Stimulated activated CD8-positive, alpha-beta memory T cell treated with anti-CD3 and anti-CD28 coated beads, Interleukin-12 subunit alpha, Interleukin-12 subunit beta, amount 100 ng/mL, for 4 hours (primary cell): ENCODE measurements at places on chromosomes 1 and 21.

- DNase-seq: no peak
Measured at GRCh38 chr1:48558366-48558765, 86.4 kb upstream of the SPATA6 start.

GRCh38 chr1:79259390-79260336, 253.1 kb upstream of the ADGRL4 start:
- DNase-seq: no peak

- DNase-seq: peak; percentile 48
Measured at GRCh38 chr1:203327684-203328457, 22.6 kb downstream of the BTG2 start.

- DNase-seq: no peak
Measured at GRCh38 chr1:51567653-51568052, 48.6 kb upstream of the EPS15 start.

GRCh38 chr1:94981575-94981973, 54.7 kb upstream of the CNN3 start:
- DNase-seq: no peak

- DNase-seq: no peak
Measured at GRCh38 chr1:240666568-240667198, 54.7 kb upstream of the GREM2 start.

- DNase-seq: no peak
Measured at GRCh38 chr1:67393240-67393639, 37.0 kb downstream of the SERBP1 start.

- DNase-seq: no peak
Measured at GRCh38 chr21:42319376-42319775, 4.2 kb upstream of the TFF3 start.

DNA sequence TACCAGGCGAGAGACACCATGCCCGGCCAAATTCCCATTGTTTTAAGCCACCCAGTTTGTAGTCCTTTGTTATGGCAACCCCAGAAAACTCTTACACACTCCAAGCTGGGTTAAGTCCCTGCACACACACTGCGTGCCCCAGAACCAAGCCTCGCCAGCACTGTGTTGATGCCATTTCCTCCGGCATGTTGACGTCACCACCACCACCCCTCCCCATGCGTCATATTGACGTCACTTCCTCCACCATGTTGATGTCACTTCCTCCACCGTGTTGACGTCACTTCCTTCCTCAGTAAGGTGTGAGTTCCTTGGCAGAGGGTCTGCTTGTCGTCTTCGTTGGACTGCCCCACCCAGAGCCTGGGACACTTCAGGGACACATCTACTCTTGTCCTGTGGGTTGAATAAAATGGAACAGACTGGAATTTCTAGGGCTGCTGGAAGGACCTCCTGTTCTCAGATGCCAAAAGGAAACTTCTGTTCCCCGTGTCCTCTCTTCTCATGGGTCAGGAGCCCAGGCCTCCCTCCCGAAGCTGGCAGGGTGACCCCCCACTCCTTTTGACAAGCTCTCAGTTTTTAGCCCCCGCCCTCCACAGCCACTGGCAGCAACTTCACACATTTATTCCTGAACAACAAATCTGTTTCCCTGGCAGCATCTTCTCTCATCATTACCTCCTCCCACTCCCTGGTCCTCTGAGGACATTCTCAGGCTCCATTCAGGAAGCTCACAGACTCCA, 643.3 kb downstream of the NPHP4 start:
- DNase-seq: no peak

DNA sequence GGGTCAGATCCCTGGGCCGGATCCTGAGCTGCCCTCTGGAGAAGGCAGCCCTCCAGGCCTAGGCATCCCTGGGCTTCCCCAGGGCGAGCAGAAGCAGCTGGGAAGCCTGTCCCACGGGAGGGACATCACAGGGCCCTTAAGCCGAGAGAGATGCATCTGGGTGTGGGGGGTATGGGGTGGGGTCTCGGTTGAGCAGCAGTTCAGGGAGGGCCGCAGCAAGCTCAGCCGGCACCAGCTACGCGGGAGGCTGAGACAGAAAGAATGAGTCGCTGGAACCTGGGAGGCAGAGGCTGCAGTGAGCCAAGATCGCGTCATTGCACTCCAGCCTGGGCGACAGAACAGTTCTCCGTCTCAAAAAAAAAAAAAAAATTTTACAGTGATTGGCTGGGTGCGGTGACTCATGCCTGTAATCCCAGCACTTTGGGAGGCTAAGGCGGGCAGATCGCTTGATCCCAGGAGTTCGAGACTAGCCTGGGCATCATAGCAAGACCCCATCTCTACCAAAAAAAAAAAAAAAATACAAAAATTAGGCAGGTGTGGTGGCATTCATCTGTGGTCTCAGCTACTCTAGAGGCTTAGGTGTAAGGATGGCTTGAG, 37.7 kb downstream of the RRP1 start:
- DNase-seq: no peak

DNA sequence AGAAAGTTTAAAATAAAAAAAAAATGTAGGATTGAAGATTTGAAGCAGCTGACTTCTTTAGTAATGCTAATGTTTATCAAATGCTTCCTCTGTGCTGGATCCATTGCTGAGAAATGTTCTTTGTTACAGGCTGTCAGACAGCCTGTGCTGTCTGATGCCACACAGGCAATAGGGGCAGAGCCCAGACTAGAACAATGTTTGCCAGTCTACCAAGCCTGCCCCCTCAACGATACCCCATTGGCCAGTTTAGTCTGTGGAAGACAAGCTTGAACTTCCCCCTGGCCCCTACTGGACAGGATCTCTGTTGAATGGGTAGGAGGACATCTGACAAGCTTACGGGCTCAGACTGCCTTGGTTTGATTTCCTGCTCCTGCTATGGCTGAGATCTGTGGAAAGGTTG, 79.4 kb downstream of the PAPPA2 start:
- DNase-seq: no peak

DNA sequence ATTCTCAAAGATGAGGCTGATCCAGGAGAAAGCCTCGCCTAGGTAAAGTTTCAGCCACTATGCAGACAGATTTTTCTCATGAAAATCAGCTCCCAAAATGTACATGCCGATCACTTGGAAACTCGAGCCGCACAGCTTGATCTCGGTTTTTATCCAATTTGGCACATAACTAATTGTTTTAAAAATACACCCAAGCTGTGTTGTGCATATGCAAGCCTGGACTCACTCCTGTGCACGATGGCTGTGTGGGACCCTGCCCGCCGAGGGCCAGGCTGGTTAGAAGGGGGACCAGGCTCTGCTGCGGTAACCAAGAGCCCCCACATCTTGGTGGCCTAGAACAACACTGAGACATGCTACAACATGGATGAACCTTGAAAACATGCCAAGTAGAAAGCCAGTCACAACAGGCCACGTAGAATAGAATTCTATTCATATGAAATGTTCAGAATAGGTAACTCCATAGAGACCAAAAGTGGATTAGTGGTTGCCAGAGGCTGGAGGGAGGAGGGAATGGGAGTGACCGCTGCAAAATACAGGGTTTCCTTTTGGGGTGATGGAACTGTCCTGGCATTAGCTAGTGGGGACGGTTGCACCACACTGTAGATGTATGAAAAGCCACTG, 16.1 kb upstream of the LDLRAP1 start:
- DNase-seq: no peak

DNA sequence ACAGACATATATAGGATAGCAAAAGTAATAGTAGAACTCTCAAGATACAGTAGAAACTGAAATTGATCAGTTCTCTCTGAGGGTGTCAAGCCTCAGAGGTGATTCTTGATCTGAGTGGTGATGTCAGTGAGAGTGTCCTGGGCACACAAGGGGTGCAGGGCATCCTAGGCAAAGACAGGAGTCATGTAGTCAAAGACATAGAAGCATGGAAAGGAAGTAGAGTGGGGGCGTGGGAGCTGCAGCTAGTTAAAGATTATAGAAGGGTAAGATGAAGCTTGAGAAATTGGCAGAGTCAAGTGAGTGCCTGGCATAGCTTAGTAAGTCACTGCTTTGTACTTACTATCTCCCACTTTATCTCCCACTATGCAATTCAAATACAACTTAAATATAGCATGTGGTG, 22.8 kb downstream of the CDC7 start:
- DNase-seq: no peak

- DNase-seq: no peak
Measured at GRCh38 chr21:41000838-41001237, 153.9 kb upstream of the DSCAM start.

DNA sequence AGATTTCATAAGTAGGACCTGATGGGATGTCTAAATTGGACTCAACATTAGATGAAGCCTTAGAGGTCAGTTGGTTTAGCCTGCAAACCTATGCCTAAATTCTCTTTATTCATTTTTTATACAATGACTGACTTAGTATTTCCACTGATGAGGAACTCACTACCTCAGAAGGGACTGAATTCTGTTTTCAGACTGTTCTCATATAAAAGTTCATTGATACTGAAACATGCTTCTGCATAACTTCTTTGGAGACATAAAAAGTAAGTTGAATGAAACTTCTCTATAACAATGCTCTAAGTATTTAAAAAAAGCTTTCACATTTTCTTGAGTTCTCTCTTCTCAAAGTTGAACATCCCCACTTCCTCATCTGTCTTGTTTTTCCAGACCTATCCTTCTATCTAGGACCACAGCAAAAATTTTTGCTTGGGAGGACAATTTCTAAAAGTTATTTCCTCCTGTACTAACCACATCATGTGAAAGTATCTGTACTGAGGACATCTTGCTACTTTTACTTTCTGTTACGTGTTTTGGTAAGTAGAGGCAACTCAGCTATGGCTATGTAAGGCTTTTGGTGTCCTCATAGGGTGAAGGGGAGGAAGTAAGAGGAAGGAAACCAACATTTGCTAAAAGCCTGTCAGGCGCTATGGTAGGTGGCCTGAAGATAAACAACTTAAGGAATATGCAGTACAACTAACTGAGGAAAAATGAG, 64.1 kb downstream of the USP24 start:
- DNase-seq: no peak

- DNase-seq: no peak
Measured at GRCh38 chr1:47351305-47351704, 17.7 kb downstream of the CMPK1 start.

DNA sequence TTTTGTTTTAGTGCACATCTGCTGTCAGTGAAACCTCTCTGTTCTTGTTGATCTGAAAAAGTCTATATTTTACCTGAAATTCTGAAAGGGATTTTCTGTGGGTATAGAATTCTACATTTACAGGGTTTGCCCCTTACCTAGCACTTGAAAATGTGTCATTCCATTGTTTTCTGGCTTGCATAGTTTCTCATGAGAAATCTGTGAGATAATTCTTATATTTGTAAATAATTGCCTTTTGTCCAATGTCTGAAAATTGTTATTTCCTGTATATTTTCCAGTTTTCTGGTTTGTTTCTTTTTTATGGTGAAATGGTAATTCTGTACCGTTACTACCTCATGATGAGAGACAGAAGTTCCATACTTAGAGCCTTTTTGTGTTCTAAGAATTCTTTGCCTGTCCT, 11.8 kb upstream of the SCAF4 start:
- no peak for DNase-seq

DNA sequence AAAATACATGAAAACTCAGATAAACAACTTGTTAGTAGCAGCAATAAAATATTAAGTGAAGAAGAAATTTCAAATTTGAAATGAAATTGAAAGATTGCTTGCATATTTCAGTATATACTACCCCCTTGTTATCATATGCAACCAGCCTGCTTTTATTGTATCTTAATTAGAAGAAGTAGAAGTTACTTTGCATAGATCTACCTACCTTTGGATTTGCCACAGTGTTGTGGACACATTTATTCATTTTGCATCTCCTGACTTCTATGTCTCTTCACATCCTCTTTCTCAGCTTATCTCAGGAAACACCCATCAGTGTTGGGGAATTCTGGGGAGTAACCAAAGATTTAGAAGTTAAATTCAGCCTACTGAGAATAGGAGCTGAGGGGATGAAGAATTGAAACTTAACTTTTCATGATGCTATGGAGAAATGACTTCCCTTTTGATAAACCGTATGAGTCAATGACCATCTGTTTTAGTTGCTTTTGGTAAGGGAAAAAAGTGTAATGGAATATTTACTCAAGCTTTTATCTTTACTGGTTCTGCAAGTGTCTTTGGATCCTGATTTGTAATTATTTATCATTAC, 96.9 kb downstream of the RGL1 start:
- no peak for DNase-seq

GRCh38 chr1:153957744-153958110, 685 bp downstream of the CRTC2 start:
- DNase-seq: peak; percentile 14

- no peak for DNase-seq
Measured at GRCh38 chr1:27981145-27981544, 21.4 kb downstream of the XKR8 start.

DNA sequence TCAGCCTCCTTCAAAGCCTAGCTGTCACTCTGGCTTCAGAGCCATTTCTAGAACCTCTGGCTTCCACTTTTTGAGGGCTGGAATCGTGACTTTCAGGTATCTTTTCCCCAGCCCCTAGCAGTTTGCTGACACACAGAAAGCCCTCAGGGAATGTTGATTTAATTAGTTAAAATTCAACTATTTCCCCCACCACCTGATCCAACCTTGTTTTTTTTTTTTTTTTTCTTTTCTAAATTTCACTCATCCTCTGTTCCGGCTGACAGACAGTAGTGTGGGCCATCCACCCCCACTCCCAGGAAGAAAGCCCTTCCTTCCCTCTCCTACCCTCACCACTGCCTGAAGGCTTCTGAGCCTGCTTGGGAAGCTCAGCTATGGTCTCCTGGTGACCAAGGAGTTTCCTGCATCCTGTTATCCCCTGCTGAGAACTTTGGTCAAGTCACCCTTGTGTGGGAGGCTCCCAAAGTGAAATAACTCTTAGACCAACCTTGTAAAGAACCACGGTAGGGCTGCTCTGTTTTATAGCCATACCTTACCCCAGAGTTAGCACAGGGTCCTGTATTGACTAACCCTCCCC, 29.4 kb downstream of the KCNJ6 start:
- DNase-seq: no peak

- DNase-seq: no peak
Measured at GRCh38 chr1:47226121-47226838, 5.7 kb downstream of the TAL1 start.

DNA sequence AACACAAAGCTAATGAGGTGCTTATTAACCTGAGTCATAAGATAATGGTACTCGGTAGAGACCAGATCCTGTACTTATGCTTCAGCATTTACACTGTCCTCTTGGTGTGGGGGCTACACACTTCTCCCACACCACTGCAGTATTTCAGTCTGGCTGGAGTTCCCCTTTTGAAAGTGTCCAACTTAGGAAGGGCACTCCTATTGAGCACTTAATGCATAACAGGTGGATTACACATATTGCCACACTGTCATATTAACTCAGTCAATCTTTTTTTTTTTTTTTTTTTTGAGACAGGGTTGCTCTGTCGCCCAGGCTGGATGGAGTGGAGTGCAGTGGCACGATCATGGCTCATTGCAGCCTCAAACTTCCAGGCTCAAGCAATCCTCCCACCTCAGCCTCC, 1.5 kb downstream of the GPATCH4 start:
- DNase-seq: no peak

- no peak for DNase-seq
Measured at GRCh38 chr1:91604632-91605031, 104.0 kb downstream of the CDC7 start.

- DNase-seq: no peak
Measured at GRCh38 chr21:45557616-45558043, 15.4 kb upstream of the SLC19A1 start.

DNA sequence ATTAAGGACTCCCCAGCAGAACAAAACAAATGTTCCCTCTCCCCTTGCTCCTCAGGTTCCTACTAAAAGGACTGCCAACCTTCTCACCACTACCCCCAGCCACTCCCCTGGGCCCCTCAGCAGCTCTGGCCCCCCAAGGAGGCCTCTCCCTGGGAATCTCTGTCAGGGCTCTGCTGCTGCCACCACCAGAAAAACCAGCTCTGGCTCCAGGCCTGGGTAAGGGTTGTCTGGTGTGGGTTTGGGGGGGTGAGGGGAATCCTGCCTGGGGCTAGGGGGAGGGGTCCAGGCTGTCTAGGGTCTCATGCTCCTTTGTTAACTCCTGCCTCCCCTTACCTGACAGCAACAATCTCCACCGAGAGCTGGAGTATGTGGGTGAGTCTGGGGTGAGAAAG, 4.8 kb downstream of the NECTIN4 start:
- no peak for DNase-seq
